HT1080 (cell line): ENCODE measurements at places on chromosomes 3 and 15. TPM values are rescaled to one million over a fixed set of nuclear protein-coding genes. Genes with fewer than 3 reads are reported as not detected.

- no peak for DNase-seq
Measured at GRCh38 chr3:47441796-47442551, 33.8 kb downstream of the SCAP start.

ARRDC4 gene
- total RNA-seq: 0.10 and 0.74 TPM in 2 replicates

STRA6 gene
- 0.10 TPM in 1 of 2 replicates, not detected in the other for total RNA-seq

GHSR gene
- total RNA-seq: not detected in 2 replicates

- no peak for DNase-seq
Measured at GRCh38 chr3:9803494-9803893, 6.6 kb upstream of the TTLL3 start.

NISCH gene
- total RNA-seq: 19.1 and 21.0 TPM in 2 replicates

GRCh38 chr3:41141433-41142167 lies 57.7 kb upstream of the CTNNB1 start:
- DNase-seq: no peak

GRCh38 chr3:99708207-99708745 lies 69.9 kb downstream of the COL8A1 start:
- no peak for DNase-seq

- no peak for DNase-seq
Measured at GRCh38 chr3:141412936-141413354, 44.6 kb downstream of the ZBTB38 start.

DNA sequence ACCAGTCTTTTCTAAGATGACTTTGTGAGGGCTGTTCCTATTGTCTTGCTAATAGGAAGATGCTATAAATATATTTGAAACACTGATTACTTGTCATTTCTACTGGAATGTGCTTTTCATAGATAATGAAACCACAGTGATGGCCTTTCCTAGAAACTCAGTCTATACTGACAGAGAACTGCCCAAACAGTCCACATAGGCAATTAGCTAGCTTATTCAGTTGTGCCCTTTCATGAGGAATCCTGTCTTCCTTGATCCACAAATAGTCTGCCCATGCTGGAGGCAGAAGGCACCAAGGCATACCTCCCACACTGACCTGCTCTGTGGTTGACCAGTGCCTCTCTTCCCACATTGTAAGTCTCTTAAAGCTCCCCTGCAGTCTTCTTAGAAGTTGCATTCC lies 135.9 kb downstream of the CMSS1 start:
- DNase-seq: no peak

- peak; percentile 49 for DNase-seq
Measured at GRCh38 chr15:96457841-96458240, 127.3 kb downstream of the NR2F2 start.

C3orf52 gene
- 19.4 and 21.5 TPM in 2 replicates for total RNA-seq

GRCh38 chr15:48823237-48823636 lies 12.4 kb upstream of the CEP152 start:
- peak; percentile 43 for DNase-seq

- no peak for DNase-seq
Measured at GRCh38 chr3:102444101-102444500, 9.3 kb downstream of the ZPLD1 start.

DNA sequence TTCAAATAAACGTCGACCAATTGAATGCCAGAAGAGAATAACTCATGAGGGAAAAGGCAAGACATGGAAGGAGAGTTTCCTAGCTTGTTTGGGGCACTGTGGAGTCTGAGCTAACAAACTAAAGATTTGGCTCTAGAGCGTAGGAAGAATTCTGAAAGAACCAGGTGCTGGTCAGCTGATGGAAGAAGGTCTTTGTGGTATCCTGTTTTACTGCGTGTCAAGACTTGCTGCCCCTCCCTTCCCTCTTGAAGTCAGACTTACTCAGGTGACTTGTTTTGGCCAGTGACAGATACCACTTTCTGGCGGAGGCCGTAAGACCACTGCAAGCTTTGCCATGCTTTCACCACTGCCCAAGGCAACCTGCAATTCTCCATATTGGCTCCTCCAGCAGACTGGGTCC lies 673 bp upstream of the HCLS1 start:
- DNase-seq: peak; percentile 18

DNA sequence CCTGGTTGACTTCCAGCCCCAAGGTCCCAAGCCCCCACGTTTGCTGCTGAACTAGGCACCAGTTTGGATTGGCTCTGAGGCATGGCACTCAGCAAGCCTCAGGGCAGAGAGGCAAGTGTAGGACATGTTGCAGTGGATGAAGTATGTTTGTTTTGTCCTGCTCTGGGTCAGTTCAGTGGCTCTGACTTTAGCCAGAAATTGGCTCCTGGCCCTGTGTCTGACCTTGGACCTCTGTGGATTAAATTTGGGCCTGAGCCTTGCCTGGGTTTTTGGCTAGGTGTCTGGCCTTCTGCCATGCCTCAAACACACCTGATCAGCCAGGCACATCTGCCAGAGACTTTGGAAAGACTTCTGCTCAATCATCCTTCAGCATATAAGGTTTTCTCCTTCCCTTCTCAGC lies 3.6 kb upstream of the MRAS start:
- DNase-seq: no peak

FES gene
- total RNA-seq: 8.8 and 15.0 TPM in 2 replicates

DNA sequence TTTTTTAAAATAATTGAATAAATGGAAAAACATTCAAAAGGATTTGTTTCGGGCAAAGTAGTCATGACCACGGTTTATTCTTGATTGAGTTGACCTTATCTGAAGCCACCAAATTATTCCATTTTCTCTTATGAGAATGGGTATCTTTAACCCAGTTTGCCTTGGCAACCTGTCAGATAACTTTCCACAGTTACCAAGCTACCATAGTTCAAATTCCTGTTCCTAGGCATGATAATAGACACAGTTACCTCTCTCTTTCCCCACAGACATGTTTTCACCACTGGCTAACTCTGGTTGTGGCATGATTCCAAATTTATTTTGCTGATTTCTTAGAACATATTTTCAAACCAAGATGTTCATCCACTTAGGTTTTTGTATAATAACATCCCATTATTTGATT lies 84.9 kb downstream of the NECTIN3 start:
- no peak for DNase-seq

DNA sequence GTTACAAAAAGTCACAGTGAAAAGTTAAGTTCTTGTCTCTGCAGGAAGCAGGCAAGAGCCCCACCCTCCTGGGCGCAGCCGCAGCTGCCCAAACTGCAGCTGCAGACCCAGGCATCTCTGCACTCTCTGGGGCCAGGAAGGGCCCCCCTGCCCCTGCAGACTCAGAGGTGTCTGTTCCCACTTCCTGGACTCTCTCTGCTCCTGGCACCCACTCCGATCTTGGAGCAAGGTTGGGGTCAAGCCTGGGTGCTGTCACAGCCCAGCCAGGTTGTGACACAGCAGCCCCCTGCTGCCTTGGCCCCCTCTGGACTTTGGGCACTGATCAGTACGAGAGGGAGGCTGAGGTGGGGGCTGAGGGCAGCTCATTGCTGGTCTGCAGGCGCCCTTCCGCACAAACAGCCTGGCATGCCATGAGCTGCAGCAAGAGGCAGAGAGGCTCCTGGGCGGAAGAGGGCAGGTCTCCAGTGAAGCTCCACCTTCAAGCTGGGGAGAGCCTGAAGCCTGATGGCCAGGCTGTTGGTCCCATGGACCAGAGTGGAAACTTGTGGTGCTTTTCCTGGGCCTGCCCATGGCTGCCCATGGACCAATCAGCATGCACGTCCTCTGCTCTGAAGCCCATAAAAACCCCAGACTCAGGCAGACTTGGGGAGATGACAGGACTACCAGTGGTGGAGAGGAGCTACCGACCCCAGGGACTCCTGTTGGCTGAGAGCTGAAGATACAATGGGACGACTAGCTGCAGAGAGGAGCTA lies 42.9 kb upstream of the LRRFIP2 start:
- DNase-seq: no peak
